Foreskin fibroblast (primary cell): ENCODE measurements at places on chromosomes 7 and 10.
A peak's percentile ranks its signal among the peaks of the same experiment; 100 is the strongest.

DNA sequence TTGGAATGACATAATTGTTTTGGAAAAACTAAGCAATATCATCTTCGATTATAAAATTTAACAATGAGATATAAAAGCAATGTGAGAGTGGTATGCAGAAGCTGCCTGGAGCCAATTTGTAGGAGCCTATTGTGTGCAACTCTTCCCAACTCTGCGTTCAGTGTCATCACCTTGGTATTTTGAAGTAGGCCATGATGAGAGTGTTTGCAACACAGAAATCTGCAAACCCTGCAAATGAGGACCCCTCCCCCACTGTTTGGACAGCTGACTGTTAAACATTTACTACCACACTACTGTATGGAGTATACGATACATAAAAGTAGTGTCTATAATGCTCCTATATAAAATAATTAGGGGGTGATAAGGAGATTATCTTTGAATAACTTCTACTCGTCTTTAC lies 531.3 kb downstream of the ATRNL1 start:
- peak; percentile 51 for DNase-seq

DNA sequence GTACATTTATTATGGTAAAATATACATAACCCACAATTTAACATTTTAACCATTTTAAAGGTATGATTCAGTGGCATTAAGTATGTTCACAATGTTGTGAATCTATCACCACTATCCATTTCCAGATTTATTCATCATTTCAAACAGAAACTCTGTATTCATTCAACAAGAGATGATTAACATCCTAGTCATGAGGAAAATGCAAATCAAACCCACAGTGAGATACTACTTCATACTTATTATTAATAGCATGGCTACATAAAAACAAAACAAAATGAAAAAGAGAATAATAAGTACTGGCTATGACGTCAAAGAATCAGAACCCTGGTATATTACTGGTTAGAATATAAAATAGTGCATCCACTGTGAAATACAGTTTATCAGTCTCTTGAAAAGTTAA lies 386.6 kb upstream of the POM121L12 start:
- no peak for DNase-seq

- no peak for DNase-seq
Observed at GRCh38 chr7:121313220-121313792, 15.5 kb upstream of the WNT16 start.

DNA sequence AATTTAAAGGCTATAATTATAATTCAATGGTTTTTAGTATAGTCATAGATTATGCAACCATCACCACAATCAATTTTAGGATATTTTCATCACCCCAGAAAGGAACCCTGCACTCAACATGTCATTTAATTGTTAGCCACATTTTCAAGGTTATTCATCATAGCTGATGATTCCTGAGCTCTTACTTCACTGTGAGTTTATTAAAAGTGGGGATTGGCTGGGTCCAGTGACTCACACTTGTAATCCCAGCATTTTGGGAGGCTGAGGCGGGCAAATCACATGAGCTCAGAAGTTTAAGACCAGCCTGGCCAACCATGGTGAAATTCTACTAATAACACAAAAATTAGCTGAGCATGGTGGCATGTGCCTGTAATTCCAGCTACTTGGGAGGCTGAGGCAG lies 787 bp downstream of the CCL26 start:
- peak; percentile 82 for DNase-seq

DNA sequence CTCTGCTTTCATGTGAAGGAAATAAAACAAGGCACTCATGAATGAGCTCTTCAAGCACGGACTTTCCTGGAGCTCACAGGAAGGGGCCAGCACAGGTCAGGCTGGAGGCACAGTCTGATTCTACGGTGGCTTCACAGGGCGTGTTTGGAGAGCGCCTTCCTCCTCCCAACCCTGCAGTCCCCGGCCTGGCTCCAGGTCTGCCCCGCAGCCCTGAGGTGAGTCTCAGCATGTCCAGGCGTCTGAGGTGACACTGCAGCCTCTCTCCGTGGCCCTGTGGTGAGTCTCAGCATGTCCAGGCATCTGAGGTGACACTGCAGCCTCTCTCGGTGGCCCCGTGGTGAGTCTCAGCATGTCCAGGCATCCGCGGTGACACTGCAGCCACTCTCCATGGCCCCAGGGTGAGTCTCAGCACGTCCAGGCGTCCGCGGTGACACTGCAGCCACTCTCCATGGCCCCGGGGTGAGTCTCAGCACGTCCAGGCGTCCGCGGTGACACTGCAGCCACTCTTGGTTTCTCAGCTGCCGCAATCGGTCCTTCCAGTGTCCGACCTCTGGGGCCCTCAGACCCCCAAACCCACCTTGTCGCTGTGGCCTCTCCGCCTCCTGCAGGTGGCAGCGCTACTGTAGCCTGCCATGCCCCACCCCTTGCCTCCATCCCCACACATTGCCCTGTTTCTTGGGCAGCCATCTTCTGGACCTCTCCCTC lies 381.7 kb downstream of the DNAJB6 start:
- no peak for DNase-seq

- peak; percentile 90 for DNase-seq
Observed at GRCh38 chr7:117283371-117283770, 39.5 kb downstream of the WNT2 start.

DNA sequence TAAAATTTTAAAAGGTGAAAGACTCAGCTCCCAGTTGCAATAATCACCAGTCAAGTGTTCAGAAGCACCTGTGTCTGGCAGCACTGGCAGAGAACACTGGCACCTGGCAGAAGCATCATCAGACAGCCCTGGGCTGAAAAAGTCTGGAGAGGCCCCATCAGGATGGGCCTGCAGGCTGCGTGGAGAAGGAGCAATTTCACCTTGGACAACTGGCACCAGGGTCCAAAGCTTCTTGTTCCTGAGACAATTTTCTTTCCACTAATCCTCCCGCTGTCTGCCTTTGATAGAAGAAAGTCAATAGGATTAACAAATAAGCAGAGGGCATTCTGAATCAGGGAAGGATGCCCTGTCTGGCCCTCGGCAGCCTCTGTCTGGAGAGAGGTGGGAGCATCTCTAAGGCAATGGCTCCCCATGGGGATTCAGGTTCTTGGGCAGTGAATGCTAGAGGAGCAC lies 6.5 kb downstream of the COBL start:
- no peak for DNase-seq

DNA sequence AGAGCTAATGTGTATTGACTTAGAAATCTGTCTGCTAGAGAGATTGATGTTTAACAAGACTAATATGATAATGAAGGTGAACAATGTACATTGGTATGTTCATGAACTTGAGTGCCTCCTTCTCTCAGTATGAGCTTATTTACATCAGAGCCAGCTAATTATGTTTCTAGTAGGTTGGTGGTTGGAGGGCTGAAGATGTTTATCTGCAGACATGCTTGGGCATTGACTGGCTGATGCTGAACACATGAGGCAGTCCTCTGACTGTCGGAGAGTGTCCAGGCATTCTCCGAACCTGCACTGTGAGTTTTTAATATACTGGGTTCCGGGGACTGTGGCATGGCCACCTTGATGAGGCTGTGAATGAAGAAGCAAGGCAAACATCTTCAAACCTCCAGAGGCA lies 47.5 kb downstream of the BMPER start:
- DNase-seq: no peak

DNA sequence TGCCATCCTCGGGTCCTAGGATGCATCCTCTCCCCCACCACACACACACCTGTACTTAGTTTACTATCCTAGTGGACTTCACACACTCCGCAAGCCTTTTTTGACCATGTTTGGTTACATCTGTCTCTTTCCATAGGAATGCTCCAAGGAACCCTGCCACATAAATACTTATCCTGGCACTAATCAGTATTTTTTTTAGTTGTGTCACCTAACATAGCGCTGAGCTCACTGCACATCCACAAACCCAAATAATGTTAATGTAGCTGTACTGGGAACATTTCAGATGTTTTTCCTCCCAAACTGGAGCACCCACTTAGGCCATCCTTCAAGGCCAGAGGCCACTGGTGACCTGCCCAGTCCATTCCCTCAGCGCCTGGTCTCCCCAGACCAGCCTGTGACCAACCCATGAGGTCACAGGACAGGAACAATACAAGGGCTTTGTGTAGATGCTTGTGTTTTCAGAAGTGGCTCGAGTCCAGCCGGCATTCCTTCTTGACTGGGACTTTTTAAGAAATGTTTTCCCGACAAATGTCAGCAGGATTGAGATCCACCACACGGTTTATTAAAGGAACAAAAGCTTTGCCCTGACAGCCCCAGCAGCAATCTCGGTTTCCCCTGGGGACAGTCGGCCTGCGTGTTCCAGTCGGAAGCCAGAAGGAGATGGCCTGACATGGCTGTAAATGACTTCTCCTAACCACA lies 181.4 kb downstream of the JCAD start:
- no peak for DNase-seq

GRCh38 chr7:20236790-20237189 lies 19.6 kb upstream of the MACC1 start:
- no peak for DNase-seq

DNA sequence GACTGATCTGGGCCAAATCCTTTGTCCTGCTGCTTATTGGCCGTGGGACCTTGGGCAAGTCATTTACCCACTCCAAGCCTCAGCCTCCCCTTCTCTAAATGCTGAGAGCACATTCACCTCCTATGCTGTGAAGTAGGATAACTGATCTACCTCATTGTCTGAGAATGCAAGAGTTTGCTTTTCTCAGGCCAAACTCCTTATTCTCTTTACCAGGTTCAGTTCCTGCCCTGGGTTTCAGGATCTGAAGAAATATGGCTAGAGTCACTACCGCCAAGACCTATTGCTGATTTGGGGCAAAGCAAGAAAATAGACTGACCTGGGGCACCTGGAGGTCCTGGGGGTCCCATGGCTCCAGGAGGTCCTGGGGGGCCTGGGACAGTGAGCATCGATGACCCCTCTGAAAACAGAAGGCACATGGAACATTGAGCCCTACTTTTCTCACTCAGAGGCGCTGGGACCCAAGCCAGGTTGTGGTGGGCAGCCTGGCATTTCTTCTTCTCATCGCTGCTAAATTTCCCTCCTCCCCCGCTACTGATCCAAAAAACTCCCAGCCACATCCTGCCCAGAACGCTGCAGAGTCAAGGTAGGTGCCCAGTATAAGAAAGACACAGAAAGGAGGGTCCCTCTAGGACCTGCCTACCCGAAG lies 42.4 kb downstream of the COL17A1 start:
- no peak for DNase-seq

GRCh38 chr7:106952001-106952657 lies 87.0 kb downstream of the PIK3CG start:
- DNase-seq: no peak

GRCh38 chr7:38744746-38745145 lies 113.6 kb upstream of the AMPH start:
- DNase-seq: peak; percentile 58

DNA sequence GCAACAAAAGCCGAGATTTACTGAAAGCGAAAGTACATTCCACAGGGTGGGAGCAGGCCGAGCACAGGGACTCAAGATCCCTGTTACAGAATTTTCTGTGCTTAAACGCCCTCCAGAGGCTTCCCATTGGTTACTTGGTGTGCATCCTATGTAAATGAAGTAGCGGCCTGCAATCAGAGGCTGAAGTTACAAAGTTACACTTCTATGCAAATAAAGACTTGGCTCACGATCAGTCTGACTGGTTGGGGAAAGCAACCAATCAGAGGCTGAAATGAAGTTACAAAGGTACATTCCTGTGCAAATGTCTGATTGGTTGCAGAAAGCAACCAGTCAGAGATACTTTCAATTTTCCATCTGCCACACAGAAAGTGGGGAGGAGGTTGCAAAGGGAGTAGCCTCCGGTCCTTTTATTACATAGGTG lies 4.1 kb downstream of the ACBD7 start:
- DNase-seq: peak; percentile 85

GRCh38 chr7:19437446-19437845 lies 271.4 kb downstream of the POLR1F start:
- peak; percentile 0 for DNase-seq

DNA sequence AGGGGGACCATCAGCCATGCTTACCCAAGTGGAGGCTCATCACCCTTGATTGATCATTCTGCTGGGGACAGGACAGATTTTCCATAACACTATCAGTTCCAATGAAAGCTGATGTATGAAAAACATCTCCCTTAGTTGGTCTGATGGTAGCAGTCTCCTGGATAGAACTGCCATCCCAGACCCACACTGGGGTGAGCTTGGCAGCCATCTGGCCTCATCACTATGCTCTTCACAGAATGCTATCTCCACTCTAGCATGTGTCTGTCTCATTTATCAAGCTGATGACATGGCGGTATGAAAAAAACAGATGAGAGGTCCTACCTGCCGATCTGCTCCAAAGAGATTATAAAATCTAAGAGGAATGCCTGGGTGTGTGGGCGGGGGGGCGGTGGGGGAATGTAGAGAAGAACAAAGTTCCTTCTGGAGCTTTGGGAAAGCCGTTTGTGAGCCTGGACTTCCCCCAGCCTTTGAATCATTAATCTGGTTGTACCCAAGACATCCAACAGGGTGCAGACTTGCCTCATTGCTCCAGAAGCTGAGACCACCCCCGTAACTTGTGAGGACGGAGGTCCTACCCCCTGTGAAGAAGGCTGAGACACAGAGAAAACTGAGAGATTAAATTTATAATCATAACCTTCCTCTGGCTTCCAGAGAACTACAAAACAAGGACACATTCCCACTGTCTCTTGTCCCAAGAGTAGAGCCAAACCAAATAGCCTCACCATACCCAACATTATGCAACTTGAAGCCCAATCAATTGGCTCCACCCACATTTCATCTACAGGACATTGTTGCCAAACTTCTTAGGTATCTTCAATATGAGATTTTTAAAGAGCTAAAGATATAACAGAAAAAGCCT lies 340.8 kb downstream of the KCNMA1 start:
- no peak for DNase-seq

DNA sequence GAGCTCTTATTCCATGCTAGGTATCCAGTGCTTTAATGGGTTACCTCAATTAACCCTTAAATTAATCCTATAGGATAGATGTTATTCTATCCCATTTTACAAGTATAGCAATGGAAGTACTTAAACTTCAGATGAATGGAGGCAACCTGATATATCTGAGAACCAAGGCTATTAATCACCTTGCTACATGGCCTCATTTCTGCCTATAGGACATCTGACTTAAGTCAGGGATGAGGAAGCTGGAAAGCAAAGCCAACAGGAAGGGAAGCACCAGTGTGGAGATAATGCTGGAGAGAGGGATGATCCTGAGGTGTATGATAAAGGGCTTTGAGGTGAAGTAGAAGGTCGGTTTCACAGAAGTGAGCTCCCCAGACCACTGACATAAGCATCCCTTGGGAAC lies 132.3 kb downstream of the CHN2 start:
- DNase-seq: no peak

DNA sequence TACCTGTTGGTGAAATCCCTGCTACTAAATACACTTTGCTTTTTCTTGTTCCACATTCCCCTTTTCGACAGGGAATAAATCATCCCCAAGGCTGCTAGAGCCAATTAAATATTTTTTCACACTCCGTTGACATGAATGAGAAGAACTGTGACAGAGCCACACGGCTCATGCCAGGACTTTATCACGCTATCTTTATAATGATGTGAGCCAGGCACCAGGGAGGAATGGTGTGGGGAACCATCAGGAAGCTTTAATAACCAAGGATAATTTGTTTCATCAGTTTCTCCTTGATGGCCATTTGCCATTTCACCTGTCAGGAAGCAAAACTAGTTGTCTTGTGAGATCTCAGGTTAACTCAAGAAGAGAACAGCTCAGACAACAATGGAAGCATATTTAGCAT lies 193.0 kb upstream of the C7orf33 start:
- no peak for DNase-seq
